ENCODE measurements at places on chromosomes 16 and 17.
A peak's percentile ranks its signal among the peaks of the same experiment; 100 is the strongest.

- DNase-seq: peak; percentile 39
Measured at GRCh38 chr17:72421128-72422092, 300.6 kb downstream of the SOX9 start.

DNA sequence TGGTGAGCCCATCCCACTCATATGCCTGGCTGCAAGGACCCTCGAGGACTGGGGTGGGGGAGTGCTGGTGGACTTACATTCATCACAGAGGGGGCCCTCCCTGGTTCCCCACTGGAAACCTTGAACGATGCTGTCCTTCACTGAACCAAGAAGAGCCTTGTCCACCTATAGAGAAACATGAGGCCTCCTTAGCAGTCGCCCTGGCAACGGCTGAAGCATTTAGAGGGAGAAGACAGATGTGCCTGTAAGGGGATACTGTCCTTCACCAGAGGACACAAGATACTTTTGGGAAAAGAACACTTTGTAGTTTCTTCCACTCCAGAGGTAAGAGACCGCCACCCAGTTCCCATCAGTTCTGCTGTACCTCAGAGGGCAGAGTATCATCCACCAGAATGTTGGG is 6.5 kb downstream of the HIGD1B start:
- DNase-seq: no peak

GRCh38 chr16:54651440-54652195 is 279.0 kb upstream of the IRX5 start:
- no peak for DNase-seq

DNA sequence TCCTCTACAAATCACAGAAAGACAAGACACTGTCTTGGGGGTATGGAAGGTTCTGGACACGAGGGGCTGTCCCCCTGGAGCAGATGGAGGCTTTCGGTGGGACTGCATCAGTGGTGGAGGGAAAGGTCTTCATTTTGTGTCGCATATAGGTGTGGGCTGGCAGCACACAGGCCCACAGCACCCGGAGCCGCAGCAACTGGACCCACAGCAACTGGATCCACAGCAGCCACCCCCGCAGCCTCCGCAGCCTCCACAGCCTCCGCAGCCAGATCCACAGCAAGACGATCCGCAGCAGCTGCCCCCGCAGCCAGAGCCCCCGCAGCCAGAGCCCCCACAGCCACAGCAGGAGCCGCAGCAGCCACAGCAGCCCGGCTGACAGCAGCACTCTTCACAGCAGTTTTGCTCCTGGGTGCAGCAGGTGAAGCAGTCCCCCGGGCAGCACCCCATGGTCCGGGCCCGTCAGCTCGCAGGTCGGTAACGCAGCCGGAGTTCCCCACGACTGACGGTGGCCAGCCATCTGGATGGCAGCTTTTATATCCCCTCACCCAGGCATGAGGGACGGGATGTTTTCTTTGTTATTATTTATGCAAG is at the start of gene KRTAP17-1:
KRTAP17-1 (minus strand) TSS at position 507 of the 591 bp plus-strand sequence; CDS start at position 447, 60 bp downstream.
- DNase-seq: no peak

DNA sequence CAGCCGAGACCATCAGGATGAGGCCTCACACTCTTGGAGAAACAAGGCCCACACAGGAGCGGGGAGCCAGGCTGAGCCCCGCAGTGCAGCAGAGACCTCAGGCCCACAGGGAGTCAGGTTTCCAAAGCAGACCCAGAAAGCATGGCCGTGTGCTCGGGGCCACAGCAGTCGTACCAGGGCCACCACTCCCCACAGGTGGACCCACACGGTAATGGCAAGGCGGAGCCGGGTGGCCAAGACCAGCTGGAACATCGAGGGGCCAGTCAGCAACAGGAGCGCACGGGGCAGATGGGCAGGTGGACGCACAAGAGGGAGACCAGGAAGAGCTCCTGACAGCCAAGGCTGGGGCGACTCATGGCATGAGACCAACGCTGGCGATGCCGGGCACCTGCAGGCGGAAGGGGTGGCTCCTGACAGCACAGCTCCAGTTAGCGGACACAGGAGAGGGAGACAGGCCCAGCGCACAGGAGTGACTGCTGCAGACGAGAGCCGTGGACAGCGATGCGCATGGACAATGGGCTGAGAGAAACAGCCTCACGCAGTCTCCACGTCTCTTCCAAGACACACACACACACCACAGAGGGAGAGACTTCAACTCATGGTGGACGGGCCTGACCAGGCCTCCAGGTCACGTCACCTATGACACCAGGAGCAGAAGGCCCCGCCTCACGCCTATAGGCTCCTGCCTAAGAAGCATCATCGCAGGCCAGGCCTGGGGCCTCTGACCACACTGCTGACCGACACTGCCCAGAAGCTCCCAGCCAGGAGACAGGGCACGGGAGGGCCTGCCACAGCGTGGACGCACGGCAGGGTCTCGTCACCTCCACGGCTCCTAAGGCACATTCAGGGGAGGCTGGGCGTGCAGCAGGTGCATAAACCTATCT is 58.6 kb downstream of the ZNF778 start:
- DNase-seq: no peak

GRCh38 chr17:10793816-10794215 is 10.1 kb downstream of the TMEM238L start:
- DNase-seq: no peak

DNA sequence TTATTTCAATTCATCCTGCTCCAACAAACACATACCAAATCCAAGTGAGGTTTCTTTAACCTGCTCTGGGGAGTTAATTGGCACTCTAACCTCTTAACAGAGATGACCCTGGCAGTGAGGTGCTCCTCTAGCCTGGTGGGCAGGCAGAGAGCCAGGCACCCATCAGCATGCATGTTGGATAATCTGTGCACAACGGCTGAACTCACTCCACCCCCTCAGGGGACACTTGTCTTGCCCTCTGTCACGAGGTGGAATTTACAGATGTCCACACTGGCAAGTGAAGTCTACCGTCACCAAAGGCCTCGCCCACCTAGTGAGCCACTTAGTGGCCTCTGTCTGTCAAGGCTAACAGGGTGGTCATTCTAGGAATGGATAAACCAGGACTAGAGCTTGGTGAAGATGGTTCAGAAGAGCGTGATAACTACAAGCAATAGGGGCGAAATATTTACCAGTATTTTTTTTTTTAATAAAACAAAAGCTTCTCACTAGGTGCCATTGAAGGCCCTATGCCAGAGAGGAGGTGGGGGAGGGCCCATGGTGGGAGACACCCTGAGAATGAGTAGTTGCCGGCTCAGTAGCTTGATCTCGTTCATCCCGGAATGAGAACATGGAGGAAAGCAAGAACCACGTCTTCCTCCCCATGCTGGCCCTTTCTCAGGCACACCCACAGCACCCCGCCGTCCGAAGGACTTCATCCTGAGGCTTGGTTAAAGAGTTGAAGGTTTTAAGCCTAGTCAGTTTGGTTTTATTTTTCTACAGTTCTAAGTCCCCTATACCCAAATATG is 25.2 kb downstream of the PLD6 start:
- DNase-seq: no peak

DNA sequence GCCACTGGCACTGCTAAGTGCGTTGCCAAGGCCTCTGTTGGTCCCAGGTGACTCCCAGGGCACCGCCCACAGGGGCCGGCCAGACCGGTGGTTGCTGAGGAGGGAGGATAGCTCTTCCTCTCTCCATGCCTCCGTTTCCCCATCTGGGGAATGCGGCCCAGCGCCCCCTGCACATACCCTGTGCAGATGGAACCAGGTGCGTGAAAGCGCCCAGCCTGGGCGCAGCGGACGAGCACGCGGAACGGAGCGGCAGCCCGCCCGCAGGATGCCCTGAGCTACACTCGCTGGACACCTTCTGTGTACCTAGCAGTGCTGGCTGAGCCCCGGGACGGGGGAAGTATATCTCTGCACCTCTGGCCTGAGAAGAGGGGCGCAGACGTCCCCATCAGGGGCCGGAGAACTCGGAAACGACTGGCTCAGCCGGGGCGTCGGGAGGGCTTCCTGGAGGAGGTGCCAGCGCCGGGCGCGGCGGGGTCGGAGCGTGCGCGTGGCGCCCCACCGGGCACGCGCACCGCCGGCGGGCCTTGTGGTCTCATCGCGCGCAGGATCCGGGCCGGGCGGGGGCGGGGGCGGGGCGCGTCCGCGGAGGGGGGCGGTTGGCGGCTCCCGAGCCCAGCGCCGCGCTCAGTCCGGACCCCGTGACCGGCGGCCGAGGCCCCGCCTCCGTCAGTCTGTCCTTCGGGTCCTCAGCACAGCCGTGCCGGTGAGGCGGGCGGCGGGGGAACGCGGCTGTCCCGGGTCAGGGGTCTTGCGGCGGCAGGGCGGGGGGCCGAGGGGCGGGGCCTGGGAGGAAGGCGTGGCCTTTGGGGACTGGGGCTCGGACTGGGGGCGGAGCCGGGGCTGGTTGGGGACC is at the start of the genes CCDC78 and HAGHL:
CCDC78 (minus strand) TSS at position 6 of the 853 bp plus-strand sequence. CDS start 76 bp downstream, outside the sequence.
HAGHL (plus strand) TSS at position 669 of the 853 bp plus-strand sequence. CDS start 404 bp downstream, outside the sequence.
- no peak for DNase-seq

- no peak for DNase-seq
Measured at GRCh38 chr16:54031107-54031760, 255.4 kb downstream of the IRX3 start.

GRCh38 chr16:48433116-48433849 is 48.1 kb upstream of the SIAH1 start:
- no peak for DNase-seq

- no peak for DNase-seq
Measured at GRCh38 chr17:71413935-71414334, 706.9 kb upstream of the SOX9 start.

DNA sequence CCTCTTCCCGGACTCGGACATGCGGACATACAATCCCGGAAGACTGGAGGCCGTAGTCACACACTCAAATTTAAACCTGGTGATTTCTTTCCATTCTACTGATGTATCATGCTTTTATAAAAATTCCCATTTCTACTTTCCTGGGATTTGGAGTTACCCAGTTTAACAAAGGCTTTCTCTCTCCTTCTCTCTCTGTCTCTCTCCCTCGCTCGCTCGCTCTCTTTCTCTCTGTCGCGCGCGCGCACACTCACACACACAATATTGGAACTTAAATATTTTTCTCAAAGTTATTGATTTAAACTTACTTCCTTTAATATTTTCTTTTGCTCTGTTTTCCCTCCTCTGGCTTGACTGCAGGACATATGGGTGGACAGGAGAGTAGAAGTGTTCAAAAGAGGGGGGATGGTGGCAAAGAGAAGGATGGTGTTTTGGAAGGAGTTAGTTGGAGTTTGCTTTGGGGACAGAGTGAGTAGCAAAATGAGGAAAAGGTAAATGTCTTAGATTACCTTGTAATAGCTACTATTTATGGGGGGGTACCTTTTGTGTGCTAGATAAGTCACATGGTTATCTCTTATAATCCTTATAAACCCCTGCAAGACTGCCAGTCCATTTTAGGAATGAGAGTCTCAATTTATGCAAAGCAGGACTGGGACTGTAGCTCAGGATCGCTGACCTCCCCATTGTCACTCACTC is 878 bp upstream of the TRIM25 start:
- no peak for DNase-seq

DNA sequence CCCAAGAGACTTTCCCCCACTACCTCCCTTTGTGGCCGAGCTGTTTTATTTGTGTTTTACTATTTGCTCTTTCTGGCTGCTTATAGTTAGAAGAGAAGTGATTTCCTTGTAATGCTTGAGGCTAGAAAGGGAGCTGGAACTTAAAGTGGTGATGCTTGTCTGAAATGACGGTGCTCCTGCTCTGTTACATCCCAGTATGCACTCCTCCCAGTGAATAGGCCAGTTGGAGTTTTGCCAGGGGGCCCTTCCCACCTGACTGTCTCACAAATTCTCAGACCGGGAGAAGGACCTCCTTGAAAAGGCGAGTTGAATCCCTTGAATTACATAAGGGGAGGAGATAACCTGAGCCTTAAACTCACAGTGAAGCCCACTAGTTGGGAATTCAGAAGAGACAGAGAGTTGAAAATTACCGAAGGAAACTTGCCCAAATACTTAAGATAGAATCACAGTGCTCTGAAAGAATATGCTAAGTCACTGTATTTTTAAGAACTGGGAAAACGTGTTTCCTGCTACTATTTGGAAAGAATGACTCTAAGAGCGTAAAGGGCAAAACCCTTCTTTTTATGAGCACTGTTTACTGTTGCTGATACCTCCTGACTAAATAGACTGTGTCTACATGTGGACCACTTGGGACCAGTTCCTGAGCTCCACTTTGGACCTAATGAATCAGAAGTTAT is 84.7 kb upstream of the CLEC3A start:
- no peak for DNase-seq

DNA sequence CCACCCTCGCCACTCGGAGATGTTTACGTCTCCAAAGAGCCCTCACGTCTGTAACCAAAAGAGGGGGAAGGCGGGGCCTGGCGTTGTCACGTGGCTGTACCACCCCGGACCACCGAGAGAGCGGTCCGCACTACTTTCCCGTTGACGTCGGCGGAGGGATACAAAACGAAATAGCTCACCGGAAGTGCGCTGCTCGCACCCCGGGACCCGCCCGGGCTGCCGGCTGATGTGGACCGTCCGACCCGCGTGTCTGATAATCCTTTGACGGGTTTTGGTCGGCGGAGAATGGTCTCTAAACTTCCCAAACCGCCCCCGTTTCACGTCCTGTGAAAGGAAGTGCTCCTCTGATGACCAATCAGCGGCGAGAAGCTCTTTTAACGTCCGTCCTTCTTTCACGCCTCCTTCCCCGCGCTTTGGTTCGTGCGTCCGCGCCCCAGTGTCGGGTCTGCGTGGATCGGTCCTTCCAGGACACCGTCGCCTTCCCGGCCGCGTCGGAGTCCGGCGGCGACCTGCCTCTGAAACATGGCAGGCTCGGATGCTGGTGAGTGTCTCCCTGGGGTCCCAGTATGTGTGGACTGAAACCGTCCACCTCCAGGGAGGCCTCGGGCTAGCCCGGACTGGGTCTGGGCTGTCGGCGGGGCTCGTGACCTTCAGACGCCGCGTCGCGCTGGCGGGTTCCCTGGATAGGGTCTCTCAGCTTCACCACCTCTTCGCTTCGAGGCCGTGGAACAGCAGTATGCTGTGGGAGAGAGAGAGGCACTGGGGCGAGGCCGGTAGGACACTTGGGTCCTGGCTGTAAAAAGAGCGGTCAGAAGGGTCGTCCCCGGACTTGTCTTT is at the start of gene CEP95:
CEP95 (plus strand) TSS at position 402 of the 837 bp plus-strand sequence; CDS start at position 523, 121 bp downstream.
- peak; percentile 93 for DNase-seq

DNA sequence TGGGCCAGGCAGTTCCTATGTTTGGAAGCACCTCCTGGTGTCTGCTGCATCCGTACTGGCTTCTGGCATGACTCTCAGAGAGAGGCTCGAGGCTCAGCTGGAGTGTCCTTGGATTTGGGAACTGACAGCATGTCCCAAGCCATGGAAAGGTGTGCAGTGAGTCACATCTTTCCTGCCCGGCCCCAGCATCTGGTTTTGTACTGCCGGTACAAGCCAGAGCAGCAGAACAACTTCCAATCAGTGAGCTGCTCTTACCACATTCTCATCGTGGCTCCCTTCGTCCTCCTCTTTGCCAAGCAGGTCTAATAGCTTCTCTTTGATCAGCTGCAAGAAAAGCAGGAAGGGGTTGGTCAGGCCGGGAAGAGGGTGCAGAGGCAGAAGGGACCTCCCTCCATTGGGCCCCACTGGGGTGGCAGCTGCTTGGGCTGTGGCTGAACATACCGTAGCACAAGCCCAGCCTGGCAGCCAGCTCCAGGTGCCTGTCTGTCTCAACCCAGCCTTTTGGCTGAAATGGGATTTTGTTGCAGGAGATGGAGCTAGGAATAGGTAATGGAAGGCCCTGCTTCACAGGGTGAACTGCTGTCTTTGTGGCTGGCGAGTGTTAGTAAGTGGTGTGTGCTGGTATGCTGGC is 24.2 kb downstream of the SPACA3 start:
- no peak for DNase-seq

GRCh38 chr17:74851612-74852236 is 8.0 kb downstream of the GRIN2C start:
- no peak for DNase-seq
